ENCODE measurements at places on chromosomes 2 and 18. TPM values are rescaled to one million over a fixed set of nuclear protein-coding genes. Genes with fewer than 3 reads are reported as not detected.

The ONECUT2 gene
- total RNA-seq = 1.2 TPM

The DARS1 gene
- 54.6 TPM for total RNA-seq

The GRP gene
- total RNA-seq = 22.8 TPM

The MTA3 gene
- 30.6 TPM for total RNA-seq

The MSTN gene
- total RNA-seq = 0.82 TPM

The RAB6C gene
- total RNA-seq = 0.41 TPM

The ANKRD36B gene
- total RNA-seq = 540 TPM

The GKN2 gene
- not detected for total RNA-seq

The VSNL1 gene
- total RNA-seq = 24.5 TPM

The ZNF513 gene
- total RNA-seq = 12.6 TPM

The CDK5R2 gene
- total RNA-seq = 5.3 TPM

The CPLX4 gene
- total RNA-seq = not detected

The TEX51 gene
- not detected for total RNA-seq

The ARHGEF4 gene
- 43.2 TPM for total RNA-seq

The MC4R gene
- 3.3 TPM for total RNA-seq

The TMEM200C gene
- total RNA-seq = 23.2 TPM

The PCARE gene
- total RNA-seq = not detected

The CNDP1 gene
- under 0.01 TPM for total RNA-seq

The YIPF4 gene
- 43.6 TPM for total RNA-seq

The RHOB gene
- total RNA-seq = 300 TPM

The GMPPA gene
- 13.0 TPM for total RNA-seq

The C2orf81 gene
- 0.41 TPM for total RNA-seq

The SERPINB12 gene
- not detected for total RNA-seq

The SCN9A gene
- total RNA-seq = 68.5 TPM

The CRYGD gene
- total RNA-seq = 2.4 TPM

The FKBP1B gene
- 73.8 TPM for total RNA-seq

The DES gene
- 0.41 TPM for total RNA-seq

The DCC gene
- total RNA-seq = 15.1 TPM

The ZC3H8 gene
- 19.6 TPM for total RNA-seq

The RAB12 gene
- total RNA-seq = 119 TPM

The PTPRN gene
- total RNA-seq = 24.5 TPM

The C2orf66 gene
- total RNA-seq = not detected

The KYNU gene
- total RNA-seq = under 0.01 TPM

The RNF144A gene
- 33.8 TPM for total RNA-seq

The PRKCE gene
- 62.8 TPM for total RNA-seq

The IL37 gene
- not detected for total RNA-seq

The FBXO15 gene
- 4.1 TPM for total RNA-seq

The CTDSP1 gene
- total RNA-seq = 7.7 TPM

The STON1 gene
- total RNA-seq = 3.7 TPM

The TCF7L1 gene
- 0.41 TPM for total RNA-seq

The SNRNP200 gene
- total RNA-seq = 41.6 TPM

The MATN3 gene
- total RNA-seq = 1.6 TPM

The NT5DC4 gene
- not detected for total RNA-seq

The NYAP2 gene
- total RNA-seq = 14.3 TPM

The SEH1L gene
- 39.9 TPM for total RNA-seq

The ACADL gene
- 8.2 TPM for total RNA-seq

The AMER3 gene
- total RNA-seq = 44.0 TPM

The MOCOS gene
- 0.41 TPM for total RNA-seq
